ENCODE measurements at places on chromosomes 5 and 9. TPM values are rescaled to one million over a fixed set of nuclear protein-coding genes. Genes with fewer than 3 reads are reported as not detected.

DNA sequence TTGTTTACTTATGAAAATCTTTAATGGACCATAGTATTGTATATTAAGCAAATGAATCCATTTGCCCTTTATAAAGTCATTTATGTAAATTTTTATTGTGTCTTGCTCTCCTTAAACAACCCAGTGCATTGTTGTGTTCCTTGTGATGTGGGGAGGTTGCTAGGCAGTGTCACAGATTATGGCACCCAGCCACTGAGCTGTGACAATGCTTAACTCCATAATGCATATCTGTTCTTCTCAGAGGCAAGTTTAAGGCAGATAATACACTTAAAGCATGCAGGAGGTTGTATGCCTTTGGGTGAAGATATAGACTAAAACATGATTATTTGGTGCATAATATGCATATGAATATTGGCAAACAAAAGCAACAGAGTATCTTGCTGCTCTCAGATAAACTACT is 269.6 kb upstream of the RIOK2 start:
- DNase-seq, result no peak

GRCh38 chr5:130096483-130096882 is 192.2 kb downstream of the CHSY3 start:
- DNase-seq, result no peak

DNA sequence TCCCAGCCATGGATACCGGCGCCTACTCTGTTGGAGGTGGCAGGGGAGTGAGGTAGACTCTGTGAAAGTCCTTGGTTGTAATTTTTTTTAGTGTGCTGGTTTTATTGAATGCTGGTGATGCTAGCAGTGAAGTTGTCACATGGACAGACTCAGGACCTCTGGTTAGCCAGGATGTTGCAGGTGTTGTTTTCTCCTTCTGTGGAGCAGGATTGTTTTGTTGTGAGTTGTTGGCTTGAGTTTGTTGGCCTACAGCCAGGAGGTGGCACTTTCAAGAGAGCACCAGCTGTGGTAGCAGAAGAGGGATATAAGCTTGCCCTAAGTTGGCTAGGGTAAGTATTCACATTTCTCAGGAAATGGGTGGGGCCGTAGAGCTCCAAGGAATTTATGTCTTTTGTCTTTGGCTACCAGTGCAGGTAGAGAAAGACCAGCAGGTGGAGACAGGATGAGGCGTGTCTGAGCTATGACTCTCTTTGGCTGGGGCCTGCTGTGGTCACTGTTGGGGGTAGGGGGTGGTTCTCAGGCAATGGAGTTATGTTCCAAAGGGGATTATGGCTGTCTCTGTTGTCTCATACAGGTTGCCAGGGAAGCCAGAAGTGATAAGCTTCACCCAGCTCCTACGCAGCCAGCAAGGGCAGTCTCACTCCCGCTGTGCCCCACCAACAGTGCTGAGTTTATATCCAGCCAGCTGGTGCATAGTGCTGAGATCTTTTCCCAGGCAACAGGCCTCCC is 248.7 kb downstream of the TAF11L14 start:
- DNase-seq, result no peak

DNA sequence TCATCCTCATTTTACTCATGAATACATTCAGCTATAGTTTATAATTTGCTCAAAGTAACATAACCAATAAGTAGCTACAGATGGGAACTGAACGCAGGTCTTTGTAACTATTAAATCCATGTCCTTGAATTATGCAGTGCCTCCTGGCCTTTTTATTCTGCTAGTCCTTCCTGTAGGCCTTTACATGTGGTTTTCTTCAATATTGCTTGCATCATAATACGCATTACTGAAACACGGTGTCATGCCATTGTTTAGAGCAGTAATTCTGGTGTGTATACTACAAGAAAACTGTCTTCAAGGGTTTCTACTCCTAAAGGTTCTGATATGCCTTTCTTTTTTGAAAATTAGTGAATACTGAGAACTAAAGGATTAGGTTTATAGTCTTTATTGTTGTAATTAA is 20.7 kb downstream of the CWC27 start:
- DNase-seq, result no peak

GRCh38 chr5:135571066-135571609 is 7.7 kb downstream of the CXCL14 start:
- DNase-seq, result no peak

DNA sequence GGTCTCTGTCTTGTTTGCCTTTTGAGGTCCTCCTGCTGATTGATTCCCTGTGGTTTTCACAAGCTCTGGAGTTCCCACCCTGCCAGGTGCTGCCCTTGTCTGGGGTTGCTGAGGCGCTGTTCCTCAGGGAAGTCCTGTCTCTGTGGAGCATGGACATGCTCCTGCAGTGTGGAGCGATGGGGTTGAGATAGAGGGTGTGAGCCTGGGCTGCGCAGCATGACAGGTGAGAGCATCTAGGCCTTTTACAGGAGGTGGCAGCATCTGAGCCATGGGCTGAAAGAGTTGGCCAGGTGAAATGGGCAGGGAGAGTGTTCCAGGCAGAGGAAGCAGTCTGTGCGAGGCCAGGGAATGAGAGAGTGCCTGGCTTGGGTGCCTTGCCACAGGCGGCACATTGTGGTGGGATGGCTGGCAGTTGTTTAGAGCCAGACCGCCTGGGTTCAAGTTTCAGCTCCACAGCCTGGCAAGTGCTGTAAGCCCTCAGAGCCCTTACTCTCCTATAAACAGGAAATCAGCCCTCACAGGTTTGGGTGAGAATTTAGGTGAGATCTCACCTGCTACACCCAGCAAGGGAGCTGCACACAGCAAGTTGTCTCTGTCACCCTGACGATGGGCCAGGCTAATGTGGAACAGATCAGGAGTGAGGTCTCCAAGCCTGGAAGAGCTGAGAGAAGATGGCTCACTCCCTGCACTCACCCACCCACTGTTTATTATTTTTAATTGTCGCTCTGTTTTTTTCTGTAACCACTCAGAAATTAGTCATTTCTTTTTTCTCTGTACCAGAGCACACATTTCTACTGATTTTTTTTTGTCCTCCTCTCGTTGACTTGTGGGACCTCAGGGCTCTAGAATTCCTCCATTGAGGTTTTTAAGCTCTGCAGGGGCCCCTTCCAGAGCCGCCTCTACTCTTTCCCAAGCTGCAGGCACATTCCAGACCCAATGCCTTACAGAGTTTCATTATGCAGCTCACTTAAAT is 19.6 kb downstream of the TCOF1 start:
- DNase-seq, result no peak

GRCh38 chr5:165425594-165425993 is 1920.2 kb downstream of the MAT2B start:
- DNase-seq, result no peak

- no peak for DNase-seq
Measured at GRCh38 chr9:96453625-96454024, 3.7 kb downstream of the HABP4 start.

OR1B1 gene
- total RNA-seq, result 0.27 TPM

RNF224 gene
- total RNA-seq, result not detected

FCN1 gene
- 10.5 TPM for total RNA-seq

TAF11L5 gene
- not detected for total RNA-seq

MOB3B gene
- total RNA-seq, result 0.54 TPM
